ENCODE measurements at places on chromosomes 12 and 14.
A peak's percentile ranks its signal among the peaks of the same experiment; 100 is the strongest.

GRCh38 chr14:86940106-86940505, 1052.9 kb downstream of the GALC start:
- DNase-seq = no peak

DNA sequence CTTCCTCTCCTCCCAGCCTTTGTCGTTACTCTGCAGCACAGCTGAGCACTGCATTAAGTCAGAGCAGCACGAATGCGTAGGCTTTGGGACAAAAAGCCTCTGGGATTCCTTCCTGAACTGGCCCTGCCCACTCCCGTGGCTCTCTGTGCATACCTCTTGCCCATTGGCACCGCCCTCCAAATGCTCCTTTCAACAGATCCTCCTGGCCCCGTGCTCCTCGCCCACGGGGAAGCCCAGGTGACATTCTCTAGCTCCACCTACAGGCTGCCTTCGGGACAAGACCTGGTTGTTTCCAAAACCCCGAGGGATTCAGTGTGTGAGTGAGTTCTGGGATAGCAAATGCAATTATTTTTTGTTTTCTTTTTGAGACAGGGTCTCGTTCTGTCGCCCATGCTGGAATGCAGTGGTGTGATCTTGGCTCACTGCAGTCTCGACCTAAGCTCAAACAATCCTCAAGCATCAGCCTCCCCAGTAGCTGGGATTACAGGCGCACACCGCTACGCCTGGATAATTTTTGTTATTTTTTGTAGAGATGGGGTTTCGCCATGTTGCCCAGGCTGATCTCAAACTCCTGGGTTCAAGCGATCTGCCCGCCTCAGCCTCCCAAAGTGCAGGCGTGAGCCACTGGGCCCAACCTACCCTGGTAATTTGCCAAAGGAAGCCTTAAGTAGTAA, 17.9 kb upstream of the TDRD9 start:
- peak; percentile 75 for DNase-seq

DNA sequence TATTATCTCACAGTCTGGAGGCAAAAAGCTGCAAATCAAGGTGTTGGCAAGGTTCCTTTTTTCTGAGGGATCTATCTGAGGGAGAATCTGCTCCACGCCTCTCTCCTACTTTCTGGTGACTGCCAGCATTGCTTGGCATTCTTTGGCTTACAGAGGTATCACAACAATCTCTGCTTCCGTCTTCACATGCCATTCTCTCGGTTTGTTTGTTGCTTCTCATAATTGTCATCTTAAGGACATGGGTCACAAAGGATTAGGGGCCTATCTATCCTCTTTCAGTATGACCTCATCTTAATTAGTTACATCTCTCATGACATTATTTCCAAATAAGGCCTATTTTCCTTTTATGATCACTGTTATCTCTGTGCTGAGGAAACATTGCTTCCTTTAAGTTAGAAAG, 345.0 kb downstream of the FOXG1 start:
- DNase-seq = no peak

GRCh38 chr12:24705741-24706358, 243.1 kb downstream of the BCAT1 start:
- DNase-seq = no peak

DNA sequence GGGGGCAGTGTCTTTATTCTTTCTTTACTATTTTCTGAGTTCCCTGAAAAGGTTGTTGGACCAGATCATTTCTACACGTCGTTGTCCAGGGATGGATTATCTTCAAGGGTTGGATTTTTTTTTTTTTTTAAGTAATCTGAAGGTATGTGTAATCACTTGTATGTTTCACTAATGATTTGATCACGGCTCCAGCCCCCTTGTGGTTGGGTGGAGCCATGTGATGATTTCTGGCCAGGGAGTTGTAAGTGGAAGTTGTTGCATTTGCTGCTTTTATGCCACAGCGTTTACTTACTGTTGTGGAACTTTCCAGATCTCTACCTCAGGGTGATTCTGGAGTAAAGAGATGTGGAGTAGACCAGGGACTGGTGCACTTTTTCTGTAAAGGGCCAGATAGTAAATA, 390.3 kb downstream of the AACS start:
- no peak for DNase-seq

GRCh38 chr12:31317471-31318395, 8.2 kb downstream of the SINHCAF start:
- DNase-seq = no peak

- DNase-seq = peak; percentile 74
These were observed 1.1 kb upstream of the RNASE4 start for GRCh38 chr14:20683125-20683890.

GRCh38 chr14:90810806-90811205, 5.4 kb downstream of the TTC7B start:
- DNase-seq = no peak

DNA sequence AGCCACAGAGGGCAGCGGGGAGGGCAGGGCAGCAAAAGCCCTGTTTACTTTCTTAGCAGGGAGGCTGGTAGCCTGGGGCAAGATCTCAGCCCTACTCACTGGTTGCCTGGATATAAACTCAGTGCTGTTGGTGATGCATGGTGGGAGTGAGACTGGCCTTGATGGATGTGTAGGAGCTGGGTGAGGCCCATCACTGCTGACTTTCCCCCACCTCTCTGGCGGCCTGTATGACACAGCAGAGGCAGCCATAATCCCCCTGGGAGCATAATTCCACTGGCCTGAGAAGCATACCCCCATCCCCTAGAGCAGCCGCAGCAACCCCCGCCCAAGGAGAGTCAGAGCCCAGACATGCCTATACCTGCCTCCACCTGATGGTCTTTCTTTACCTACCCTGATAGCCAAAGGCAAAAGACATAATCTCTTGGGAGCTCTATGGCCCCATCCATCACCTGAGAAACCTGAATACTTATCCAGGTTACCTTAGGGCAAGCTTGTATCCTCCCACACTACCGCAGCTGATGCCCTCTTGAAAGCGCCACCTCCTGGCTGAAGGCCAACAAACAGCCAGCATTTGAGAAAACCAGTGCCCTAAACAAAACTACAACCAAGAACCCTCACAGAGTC, 59.3 kb downstream of the DNAI7 start:
- DNase-seq = no peak

DNA sequence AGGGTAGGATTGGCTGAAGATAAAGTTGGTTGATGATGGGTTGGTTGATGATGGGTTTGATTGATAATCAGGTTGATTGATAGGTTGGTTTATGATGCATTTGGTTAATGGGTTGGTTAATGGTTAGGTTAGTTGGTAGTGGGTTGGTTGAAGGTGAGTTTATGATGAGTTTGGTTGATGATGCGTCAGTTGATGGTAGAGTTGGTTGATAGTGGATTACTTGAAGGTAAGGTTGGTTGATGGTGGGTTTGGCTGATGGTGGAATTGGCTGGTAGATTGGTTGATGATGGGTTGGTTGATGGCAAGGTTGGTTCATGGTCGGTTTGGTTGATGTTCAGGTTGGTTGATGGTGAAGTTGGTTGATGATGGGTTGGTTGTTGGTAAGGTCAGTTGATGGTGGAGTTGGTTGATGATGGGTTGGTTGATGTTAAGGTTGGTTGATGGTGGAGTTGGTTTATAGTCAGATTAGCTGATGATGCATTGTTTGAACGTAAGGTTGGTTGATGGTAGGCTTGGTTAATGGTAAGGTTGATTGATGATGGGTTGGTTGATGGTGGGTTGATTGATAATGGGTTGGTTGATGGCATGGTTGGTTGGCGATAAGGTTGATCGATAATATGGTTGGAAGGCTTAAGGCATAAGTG, 146.4 kb downstream of the ADGRD1 start:
- DNase-seq = no peak

- no peak for DNase-seq
These were observed 17.2 kb upstream of the OAS2 start for GRCh38 chr12:112961074-112961473.

DNA sequence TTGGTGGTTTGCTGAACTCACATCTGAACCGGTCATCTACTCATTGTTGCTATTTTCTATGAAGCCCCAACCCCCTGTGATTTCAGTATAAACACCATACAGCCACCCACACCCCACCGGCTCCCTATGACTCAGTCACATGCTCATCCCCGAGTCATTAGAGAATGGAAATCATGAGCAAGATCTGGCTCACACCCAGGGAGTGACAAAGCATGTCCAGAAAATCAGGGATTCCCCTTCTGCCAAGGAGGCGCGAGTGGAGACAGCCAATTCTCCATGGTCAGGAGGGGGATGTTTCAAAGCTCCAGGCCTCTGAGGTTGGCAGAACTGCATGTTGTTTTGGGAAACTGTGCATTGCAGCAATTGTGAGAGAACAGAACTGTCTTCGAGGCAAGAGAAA, 657.5 kb upstream of the TBX3 start:
- no peak for DNase-seq

- DNase-seq = no peak
These were observed 38.3 kb downstream of the RPS6KA5 start for GRCh38 chr14:91021991-91022621.

GRCh38 chr14:58663494-58664111, 25.8 kb downstream of the DACT1 start:
- DNase-seq = no peak

- DNase-seq = no peak
These were observed 50.0 kb downstream of the SLC38A4 start for GRCh38 chr12:46775796-46776195.

DNA sequence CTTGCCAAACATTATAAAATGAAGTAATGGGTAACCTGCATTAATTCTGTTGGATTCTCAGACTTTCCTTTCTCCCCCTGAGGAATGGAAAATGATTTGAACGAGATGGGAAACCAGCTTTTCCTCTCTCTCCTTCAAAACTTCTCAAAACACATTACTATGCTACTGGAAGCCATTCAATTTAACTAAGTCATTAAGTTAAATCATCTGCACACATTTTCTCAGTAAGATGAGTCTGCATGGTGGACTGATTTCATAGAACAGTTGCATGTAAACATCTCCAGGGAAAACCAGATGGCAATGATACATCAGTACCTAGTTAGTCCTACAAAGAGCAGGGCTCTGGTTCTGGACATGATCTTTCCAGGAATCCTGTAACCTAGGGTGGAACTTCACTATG, 59.9 kb downstream of the BMP4 start:
- no peak for DNase-seq

GRCh38 chr12:50072198-50072907, 12.8 kb upstream of the SMARCD1 start:
- DNase-seq = no peak
